ENCODE measurements at places on chromosomes 4 and X.
A peak's percentile ranks its signal among the peaks of the same experiment; 100 is the strongest.

- no peak for DNase-seq
Observed at GRCh38 chr4:175787948-175788347, 24.1 kb downstream of the GPM6A start.

DNA sequence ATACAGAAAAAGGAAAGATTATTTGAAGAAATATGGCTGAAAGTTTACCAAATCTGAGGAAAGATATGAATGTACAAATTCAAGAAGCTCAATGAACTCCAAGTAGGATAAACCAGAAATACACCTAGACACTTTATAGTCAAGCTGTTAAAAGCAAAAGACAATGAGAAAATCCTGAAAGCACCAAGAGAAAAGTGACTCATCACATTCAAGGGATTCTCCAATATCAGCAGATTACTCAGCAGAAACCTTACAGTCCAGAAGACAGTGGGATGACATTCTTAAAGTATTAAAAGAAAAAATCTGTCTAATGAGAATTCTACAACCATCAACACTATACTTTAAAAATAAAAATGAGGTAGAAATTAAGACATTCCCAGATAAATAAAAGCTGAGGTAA, 223.8 kb upstream of the ZCCHC13 start:
- no peak for DNase-seq

GRCh38 chr4:184534511-184535391, 60.4 kb upstream of the IRF2 start:
- DNase-seq = no peak

DNA sequence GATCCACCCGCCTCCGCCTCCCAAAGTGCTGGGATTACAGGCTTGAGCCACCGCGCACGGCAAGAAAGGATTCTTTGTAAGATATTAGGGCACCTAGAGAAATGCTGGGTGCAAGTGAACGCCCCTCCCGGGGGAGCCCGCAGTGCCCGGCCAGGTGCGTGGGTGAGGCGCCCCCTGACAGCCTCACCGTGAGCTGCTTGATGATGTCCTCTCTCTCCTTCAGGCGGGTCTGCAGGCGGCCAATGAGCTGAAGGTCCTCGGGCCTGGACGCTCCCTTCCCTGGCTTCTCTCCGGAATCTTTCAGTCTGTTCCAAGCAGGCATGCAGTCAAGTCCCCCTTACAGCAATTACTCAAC, 21.9 kb downstream of the MED28 start:
- DNase-seq = no peak

GRCh38 chr4:38149997-38150671, 189.9 kb downstream of the PTTG2 start:
- DNase-seq = no peak

GRCh38 chr4:25223802-25224375, 9.9 kb upstream of the PI4K2B start:
- no peak for DNase-seq

DNA sequence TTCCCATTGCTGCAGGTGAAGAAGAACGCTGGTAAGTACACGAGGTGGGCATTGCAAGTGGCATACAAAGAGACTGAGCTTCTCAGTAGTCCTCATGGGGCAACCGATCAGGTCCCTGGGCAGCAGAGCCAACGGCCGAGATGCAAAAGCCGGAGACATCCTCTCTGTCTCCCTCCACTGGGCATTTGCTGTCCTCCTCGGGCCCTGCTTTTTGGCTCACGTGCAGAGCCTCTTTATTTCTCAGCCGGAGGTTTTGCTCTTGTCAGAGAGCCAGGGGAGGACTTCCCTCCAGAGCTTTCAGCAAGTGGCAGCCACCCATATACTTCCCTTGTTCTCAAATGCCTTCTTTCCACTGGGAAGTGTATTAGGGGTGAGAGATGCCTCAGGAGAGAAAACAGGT, 18.0 kb downstream of the STARD8 start:
- DNase-seq = no peak

DNA sequence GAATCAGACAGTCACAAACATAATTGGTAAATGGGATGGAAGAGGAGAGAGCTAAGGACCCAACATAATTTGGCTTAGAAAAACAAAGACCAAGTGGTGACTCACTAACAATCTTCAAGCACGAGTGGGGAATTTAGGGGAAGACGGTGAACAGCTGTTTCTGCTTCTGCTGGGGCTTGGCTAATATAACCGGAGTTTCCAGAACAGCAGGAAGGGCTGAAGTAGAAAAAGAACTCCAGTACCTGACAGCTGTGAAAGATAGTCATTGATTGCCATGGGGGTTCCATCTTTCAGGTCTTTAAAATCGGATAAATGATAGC, 290.9 kb upstream of the LDB2 start:
- DNase-seq = no peak

GRCh38 chrX:3142259-3143042, 101.2 kb downstream of the ARSF start:
- peak; percentile 68 for DNase-seq

- DNase-seq = no peak
Observed at GRCh38 chrX:37875675-37876074, 28.3 kb upstream of the DYNLT3 start.

DNA sequence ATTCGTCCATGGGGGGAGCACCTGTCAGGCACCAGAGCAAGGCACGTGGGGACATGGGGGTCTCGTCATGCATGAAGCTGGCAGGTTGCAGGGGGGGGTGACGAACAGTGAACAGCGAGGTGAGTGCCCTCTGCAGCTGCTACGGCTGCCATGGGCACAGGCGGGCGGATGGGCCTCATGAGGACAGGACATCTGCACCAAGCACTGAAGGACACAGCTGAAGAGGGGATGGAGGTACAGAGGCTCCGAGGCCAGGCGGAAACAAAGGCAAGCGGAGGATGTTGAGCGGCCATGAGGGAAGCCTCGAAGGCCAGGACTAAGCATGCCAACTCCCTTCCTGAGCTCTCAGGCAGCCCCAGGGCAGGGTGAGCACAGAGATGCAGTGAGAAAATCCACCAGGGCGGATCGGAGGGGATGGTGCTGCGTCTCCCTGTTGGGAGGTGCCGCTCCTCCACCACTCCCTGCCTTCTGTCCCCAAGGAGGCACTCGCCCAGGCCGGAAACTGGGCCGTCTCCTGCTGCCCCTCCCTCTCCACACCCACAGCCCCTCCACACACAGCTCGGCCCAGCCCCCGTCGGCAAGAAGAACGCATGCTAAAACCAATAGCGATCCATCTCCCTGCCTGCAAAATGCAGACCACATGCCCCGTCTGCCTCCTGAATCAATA, 24.6 kb downstream of the ABLIM2 start:
- no peak for DNase-seq

DNA sequence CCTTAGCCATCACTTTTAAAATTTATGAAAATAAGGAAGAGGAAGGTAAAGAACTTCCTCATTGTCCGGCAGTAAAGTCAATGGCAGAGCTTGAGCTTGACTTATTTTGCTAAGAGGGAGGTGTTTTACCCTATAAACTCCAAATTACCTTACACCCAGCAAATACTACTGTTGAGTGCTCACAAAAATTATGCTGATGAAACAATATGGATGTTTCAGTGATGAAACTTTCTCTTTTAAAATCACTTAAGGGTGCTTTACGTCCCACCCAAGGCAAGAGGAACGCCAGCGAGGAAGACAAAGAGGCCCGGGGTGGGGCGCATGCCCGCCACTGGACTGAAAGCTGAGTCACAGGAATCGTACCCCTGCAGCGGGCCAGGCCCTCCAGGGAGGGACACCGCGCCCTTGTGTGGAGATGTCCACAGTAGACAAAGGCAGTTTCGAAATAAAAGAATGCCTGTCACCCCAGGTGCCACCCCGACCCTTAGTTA, 560 bp upstream of the TMSB4X start:
- peak; percentile 82 for DNase-seq

DNA sequence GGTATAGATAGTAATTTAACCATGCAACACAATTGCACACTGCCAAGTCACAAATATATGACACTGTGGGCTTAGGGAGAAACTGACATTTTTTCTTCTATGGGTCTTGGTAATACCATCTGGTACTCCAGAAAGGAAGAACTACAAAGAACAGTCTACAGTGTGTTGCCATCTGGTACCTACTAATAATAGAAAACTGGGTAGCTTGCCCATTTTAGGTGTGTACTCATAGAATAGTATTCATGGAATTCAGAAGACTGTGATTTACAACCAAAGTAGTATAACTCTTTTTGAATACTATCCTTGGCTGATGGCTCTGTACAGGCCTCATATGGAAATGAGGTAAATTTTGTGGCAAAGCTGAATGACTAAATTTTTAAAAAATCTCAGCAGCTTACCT, 132.6 kb upstream of the RPS6KA6 start:
- DNase-seq = no peak

- DNase-seq = no peak
Observed at GRCh38 chrX:48540028-48540375, 488 bp downstream of the TBC1D25 start.

GRCh38 chr4:15898902-15899301, 39.6 kb downstream of the FGFBP1 start:
- DNase-seq = no peak

- DNase-seq = no peak
Observed at GRCh38 chr4:113921089-113921794, 58.2 kb downstream of the ARSJ start.

DNA sequence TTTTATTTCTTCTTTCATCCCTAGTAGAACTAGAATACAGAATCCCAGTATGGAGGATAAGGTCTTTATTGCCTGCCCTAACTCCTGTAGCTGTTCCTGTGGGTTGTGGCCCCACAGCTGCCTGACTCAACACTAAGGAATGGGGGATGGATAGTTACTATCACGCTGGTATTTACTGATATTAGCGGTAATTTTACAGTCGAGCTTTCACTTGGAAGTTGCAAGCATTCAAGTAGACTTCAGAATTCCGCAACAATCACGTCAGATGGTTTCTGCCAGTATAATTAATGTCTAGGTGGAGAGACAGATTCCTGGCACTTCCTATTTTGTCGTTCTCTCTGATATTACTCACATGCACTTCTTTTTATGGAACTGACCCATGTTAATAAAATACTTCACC, 489.8 kb downstream of the PABPC4L start:
- DNase-seq = no peak

DNA sequence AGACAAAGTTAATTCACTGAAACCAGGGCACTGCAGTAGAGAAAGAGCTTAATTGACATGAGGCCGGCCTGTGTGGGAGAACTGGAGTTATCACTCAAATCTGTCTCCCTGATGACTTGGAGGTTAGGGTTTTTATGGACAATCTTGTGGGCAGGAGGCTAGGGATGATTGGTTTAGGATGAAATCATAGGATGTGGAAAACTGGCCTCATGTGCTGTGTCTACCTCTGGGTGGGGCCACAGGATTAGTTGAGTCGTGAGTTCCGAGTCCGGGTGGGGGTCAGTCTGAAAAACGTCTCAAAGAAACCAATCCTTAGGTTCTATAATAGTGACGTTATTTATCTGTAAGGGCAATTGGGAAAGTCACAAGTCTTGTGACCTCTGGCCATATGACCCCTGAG, 68.1 kb downstream of the UCHL1 start:
- DNase-seq = no peak

DNA sequence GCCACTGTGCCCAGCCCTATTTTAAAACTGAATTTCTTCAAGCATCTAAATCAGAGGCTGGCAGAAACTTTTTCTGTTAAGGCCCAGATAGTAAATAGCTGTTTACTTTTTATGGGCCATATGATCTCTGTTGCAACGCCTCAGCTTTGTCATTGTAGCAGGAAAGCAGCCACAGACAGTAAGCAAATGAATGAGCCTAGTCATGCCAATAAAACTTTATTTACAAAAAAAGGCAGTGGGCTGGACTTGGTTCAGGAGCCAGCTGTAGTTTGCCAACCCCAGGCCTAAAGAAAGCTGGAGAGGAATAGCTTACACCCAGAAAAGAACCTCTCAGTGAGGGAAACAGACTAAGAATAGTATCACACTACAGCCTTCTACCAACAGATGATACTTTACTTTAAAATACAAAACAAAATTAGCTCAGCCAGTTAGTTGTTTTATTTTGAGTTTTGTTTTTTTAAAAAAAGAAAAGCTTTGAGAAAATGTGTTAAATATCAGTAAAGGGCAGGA, 25.5 kb downstream of the CHST7 start:
- no peak for DNase-seq

GRCh38 chrX:14899607-14900006, 26.4 kb downstream of the MOSPD2 start:
- no peak for DNase-seq

DNA sequence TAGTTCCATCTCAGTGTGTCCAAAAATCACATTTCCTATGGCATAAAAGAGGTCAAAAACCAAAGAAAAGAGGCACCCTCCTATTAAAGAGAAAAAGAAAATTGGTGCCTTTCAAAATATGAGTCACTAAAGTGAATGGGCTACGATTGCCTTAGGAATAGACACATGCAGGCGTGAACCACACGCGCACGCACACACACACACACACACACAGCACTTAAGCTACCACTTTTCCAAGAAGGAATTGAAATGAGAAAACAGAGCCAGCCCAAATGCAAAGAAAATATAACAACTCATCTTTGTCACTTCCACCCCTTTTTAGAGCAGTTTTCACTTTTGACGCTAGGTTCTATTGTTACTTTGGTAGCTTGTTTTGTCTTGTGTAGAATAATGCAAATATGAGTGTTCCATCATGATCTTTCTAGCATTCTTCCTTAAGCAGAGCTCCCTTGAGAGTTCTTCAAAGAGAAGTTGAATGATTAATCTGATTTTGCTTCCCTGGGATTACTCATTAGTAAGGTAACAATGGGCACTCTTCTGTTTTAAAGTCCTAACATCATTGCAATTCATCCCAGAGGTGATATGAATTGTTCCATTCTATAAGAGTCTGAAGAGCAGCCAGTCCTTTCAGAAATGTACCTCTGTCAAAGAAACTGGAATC, 239.2 kb upstream of the GNPDA2 start:
- DNase-seq = no peak

GRCh38 chr4:87995435-87995834, 12.0 kb upstream of the PKD2 start:
- no peak for DNase-seq

GRCh38 chr4:97942137-97942536, 201.1 kb downstream of the STPG2 start:
- no peak for DNase-seq

DNA sequence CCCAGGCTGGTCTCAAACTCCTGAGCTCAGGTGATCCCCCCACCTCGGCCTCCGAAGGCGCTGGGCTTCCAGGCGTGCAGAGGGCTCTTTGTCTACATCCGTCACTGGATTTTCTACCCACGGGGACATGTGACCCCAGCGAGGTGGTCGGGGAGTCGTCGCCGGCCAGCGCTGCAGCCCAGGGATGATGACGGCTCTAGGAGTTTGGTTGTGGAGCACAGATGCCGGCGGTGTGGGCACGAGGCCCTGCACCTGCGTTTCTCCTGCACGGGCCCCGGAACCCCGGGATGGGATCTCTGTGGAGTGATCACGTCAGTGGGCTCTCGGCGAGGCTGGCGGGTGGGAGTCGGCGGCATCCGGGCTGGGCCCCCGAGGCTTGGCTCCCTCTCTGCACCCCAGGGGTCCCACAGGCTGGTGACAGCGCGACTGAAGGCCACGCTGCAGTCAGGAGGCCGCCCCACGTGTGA, 9.1 kb upstream of the GTPBP6 start:
- DNase-seq = no peak

All from activated CD8-positive, alpha-beta memory T cell treated with anti-CD3 and anti-CD28 coated beads for 24 hours (primary cell).